ENCODE measurements at places on chromosomes 7 and 10. TPM values are rescaled to one million over a fixed set of nuclear protein-coding genes. Genes with fewer than 3 reads are reported as not detected.

Gene ZNF853
- 5.8 TPM for total RNA-seq

Gene HPSE2
- total RNA-seq = not detected

Gene SFXN3
- 16.4 TPM for total RNA-seq

Gene SRGN
- total RNA-seq = 60.0 TPM

Gene MNX1
- total RNA-seq = not detected

Gene IFIT1
- total RNA-seq = 26.9 TPM
